HuH-7 (cell line): ENCODE measurements at places on chromosomes 5 and 9.

DNA sequence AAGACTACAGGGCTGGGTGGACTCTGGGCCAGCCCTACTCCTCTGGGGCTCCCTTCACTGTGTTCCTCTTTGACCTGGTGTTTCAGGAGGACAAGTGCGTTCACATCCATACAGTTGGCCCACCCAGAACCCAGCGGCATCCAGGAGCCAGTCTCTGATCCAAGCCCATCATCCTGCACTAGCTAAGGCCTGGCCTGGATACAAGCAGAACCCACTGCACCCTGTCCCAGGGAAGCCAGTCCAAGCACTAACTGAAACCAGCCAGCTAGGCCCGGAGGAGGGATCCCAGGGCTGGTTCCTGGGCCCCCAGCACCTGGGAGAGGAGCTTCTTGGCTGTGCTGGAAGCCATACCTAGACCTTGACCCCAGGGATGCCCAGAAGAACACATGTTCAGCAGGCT, 4.1 kb upstream of the GBGT1 start:
- no peak for DNase-seq

GRCh38 chr9:86099701-86100364, 475 bp upstream of the GOLM1 start:
- DNase-seq, result peak; percentile 78

DNA sequence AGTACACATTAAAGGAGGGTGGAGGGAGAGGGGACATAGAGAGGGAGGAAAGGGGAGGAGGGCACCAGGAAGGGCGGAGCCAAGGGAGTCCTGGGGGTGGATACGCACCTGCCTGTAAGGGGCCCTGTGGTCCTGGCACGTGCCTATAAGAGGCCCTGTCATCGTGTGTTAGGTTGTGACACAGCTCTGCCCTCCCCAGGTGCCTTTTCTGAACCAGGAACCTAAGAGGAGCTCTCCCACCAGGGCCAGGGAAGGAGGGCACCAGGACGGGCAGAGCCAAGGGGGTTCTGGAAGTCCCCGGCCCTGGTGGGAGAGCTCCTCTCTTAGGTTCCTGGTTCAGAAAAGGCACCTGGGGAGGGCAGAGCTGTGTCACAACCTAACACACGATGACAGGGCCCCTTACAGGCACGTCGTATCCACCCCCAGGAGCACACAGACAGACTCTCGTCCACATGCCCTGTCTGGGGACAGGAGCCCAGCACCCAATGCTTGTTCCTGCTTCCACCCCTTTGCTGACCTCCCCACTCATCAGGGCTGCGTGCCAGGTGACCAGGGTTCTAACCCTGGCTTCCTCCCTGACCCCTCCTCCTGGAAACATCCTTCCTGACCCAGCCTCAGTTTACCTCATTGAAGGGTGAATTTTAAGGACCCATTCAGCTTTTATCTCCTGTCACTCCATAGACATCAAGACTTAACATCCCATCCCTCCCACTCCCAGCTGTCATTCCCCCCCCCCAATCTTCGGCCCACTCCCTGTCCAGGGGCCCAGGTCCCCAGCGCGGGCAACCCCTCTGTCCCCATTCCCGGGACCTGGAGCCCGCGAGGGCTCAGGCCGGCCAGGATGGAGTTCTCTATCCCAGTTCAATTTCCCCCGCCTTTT, 12.9 kb upstream of the OLFM1 start:
- no peak for DNase-seq

- no peak for DNase-seq
Observed at GRCh38 chr5:172740428-172741205, 30.4 kb downstream of the DUSP1 start.

GRCh38 chr9:132078699-132079356, 839 bp downstream of the MED27 start:
- no peak for DNase-seq

GRCh38 chr9:126411225-126411947, 84.8 kb downstream of the MVB12B start:
- DNase-seq, result no peak

DNA sequence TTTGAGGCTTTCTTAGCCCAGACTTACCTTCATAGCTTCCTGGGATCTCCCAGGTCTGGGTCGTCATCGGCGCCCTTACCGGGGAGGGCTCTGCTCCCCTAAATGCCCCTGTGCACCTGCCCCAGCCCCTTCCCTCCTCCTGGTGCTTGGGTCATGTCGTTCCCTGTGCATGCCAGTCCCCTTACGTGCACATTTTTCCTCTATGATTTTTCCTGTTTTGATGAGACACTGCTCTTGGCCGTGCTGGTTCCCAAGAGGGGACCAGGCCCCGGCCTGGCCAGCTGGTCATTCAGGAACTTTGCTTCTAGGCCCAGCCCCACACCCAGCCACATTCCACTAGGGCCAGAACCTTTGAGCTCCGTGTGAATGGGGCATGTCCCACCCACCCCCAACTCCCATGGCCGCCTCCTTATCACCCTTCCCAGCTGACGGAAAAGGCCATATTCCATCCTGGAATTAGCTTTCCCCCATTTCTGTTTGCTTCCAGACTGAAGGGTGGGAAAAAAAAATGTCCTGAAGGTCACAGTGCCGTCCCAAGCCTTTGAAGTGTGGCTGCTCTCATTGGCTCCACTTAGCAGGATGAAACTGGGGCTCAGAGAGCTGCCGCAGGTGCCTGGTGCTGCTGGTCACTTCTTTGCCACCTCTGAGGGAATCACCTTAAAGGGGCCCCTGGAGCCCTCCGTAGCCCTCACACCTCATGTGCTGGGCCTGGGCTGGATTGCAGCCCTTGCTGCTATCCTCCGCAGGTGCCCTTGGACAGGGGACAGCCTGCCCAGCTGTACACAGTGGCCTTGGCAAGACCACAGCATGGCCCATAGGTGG, 25.1 kb downstream of the ERGIC1 start:
- peak; percentile 59 for DNase-seq

GRCh38 chr5:114839360-114839759, 330.3 kb downstream of the TRIM36 start:
- no peak for DNase-seq

- DNase-seq, result no peak
Observed at GRCh38 chr5:138339091-138339456, 1.0 kb downstream of the FAM53C start.

GRCh38 chr9:81621785-81622259, 67.5 kb downstream of the TLE1 start:
- no peak for DNase-seq

DNA sequence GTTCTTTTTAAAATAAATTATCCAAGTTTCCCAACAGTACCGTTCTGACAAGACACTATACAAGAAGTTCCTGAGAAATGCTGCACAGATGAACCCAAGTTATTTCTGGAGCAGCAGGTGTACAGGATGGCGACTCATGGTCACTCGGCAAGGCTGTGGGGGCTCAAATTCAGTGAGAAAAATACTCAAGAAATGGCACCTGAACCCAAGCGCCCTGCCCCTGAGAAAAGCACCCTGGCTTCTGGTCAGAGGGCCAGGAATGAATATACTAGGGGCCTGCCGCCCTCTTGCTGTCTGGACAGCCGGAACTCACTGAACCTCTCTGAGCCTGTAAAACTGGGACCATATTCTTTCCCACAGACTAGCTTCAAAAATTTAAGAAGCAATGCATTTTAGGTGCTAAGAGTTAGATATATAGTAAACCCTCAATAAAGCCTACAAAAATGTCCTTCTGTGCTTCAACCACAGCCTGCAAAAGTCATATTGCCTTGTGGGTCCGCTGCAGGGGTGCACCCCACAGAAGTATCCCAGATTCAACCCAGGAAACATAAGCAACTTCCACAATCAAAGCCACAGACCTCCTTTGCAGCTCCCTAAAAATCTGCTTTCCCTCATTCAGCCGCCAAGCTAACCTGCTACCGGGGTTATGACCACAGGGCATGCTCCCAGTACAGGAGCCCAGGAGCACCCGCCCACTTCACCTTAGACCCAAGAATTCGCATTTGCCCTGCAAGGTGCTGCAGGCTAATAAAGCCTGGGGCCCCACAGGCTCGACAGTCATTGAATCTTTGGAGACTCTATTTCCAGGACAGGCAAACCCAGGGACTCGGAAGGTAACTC, 1.4 kb downstream of the RAPGEF1 start:
- peak; percentile 71 for DNase-seq

DNA sequence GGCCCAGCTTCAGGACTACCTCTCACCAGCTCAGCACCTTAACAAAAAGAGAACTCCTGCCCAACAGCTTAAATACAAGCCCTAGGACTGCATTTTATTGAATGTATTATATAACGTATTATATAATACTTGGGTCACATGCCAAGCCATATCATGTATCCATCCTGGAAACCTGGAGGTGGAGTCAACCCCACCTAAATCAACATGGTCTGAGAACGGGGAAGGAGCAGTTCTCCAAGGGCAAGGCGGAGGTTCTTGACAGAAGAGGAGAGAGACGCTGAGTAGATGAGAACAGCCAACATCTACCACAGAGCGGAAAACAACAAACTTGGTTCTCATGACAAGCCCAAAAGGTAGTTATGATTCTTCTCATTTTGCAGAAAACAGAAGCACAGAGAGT, 163.4 kb downstream of the FGF18 start:
- DNase-seq, result no peak

DNA sequence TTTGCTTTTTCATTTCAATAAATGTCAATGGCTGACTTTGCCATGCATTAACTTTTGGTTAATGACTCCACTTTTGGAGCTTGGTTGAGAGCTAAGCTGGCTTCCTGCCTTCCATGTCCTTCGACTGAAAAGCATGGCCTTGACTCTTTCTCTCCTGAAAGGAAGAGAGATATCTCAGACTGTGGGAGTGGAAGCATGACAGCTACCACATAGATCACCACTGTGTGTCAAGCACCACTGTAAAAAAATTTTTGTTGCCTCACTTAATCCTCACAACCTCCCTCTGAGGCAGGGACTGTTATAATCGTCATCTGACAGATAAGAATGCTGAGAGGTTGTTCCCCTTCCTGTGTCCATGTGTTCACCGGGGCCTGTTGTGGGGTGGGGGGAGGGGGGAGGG, 184.8 kb downstream of the RORB start:
- no peak for DNase-seq

- DNase-seq, result no peak
Observed at GRCh38 chr9:21754741-21755140, 47.7 kb upstream of the MTAP start.

DNA sequence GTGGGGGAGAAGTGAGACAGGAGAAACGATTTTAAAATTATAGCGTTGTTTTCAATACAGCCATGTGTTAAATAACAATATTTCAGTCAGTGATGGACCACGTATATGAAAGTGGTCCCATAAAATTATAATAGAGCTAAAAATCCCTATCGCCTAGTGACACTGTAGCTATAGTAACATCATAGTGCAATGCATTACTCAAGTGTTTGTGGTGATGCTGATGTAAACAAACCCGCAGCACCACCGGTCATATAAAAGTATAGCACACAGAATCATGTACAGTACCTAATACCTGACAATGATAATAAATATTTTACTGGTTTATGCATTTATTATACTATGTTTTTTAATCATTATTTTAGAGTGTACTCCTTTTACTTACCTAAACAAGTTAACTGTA, 407.4 kb upstream of the SEMA6A start:
- DNase-seq, result no peak

DNA sequence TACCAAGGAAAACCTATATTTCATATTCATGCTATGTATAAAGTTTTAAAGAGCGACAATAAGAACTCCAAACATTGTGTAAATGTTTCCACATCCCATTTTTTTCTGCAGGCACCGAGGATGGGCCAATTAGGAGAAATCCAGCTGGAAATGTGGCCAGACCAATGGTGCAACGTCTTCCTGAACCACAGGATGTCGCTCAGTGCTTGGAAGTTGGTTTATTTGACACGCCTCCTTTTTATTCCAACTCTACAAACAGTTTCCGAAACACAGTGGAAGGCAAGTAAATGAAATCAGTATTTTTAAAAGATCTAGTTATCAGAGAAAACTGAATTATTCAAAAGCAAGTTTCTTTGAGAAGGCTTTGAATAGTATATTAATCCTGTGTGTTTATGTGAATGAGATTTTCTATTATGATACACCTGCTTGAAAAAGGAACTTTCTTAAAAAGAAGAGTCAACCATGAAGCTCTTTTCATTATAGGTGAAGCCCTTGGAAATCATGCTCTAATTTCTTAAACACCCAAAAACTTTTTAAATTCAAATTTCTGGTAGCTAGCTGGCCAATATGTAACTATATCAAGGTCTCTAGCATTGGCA, 9.1 kb downstream of the TYRP1 start:
- DNase-seq, result no peak

DNA sequence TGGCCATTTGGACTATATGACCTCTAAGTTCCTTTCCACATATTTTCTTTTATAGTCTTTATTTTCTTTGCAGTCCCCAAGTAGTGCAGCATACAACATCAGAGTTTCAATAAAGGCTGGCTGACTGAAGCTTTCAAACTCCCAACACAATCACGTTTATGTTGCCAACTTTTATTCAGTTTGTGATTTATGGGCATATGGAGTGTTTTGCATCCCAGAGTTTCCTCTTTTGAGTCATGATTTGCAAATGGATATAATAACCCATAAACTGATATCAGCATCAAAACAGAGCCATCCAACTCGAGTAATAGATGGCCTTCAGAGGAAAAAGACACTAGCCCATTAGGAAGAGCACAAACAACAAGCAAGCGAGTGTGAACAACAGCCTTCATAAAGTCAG, 414.0 kb downstream of the ELAVL2 start:
- no peak for DNase-seq

DNA sequence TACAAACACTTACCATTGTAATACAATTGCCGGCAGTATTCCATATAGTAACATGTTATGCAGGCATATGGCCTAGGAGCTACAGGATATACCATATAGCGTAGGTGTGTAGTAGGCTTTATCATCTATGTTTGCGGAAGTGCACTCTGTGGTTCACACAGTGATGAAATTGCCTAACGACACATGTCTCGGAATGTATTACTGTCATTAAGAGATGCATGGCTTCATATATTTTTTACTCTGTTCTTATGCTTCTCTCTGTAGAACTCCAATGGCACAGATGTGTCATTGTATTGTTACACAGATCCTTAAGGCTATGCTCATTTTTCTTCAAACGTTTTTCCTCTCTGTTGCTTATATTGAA, 19.2 kb upstream of the ANKRD18A start:
- DNase-seq, result no peak

DNA sequence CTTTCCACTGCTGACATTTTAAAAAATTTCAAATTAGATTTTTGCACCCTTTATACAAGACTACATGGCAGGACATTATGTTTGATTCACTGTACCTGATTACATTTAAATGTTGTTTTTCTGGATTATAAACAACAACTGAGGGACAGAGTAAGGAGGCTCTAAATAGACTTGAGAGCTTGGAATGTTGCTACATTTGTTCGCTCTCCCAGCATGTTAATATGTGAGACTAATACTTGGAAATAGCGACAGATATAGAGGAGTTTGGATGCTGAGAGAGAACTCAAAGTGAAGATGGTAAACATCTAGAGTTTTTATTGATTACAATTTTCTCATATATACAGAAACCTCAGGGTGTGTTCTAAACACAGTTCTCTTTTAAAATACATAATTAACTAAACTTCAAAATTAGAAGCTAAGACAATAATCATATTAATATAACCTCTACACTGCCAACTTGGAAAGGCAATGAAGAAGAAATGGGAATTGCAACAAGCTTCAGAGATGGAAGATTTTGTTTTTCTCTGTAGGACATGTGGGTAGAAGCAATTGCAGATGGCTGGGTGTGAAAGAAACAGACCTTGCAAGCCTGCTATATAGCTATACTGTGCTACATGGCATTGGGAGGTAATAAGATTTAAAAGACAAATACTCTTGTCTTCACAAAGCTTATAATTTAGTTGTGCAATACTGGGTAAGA, 1.4 kb upstream of the NDFIP1 start:
- DNase-seq, result no peak
